Coronary artery (tissue), 2 donors: ENCODE measurements at places on chromosomes 13 and 19.

- no peak for DNase-seq
These were observed 7.6 kb downstream of the POU4F1 start for GRCh38 chr13:78595495-78596398.

DNA sequence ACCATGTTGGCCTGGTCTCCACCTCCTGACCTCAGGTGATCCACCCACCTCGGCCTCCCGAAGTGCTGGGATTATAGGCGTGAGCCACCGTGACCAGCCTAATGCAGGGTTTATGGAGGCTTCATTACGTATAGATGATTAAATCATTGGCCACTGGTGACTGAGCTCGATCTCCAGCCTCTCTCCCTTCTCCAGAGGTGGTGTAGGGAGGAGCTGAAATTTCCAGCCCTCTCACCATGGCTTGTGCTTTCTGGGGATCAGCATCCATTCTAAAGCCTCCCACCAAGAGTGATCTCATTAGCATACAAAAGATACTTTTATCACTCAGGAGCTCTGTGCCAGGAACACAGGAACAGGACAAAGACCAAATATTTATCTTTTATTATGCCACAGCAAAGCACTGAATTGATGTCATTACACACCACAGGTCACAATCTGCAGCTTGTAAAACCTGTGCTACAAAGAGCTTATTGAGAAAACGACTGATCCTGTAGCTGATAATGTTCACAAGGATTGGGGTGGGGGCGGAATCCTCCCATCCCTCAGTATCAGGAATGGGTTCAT lies 32.4 kb downstream of the RHPN2 start:
- DNase-seq = no peak

- DNase-seq = no peak
These were observed 2.5 kb upstream of the KEAP1 start for GRCh38 chr19:10505583-10506229.

- DNase-seq = no peak
These were observed 40.5 kb downstream of the COL4A1 start for GRCh38 chr13:110266431-110266809.

DNA sequence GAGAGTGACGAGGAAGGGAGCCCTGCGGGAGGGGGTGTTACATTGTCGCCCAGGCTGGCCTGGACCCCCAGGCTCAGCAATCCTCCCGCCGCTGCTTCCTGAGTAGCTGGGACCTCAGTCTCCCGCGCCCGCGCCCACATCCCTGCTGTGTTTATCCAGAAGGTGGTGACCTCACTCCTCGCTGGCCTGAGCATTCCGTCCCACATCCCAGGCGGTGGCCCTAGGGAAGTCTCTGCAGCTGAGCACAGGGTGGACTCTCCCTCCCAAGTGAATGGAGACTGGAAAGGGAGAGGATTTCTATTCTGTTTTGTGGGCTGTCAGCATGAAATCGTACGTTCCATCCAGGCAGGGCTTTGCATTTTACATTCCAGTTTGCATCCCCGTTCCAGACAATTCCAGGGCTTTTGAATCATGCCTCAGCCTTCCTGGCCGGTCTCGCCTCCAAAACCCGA lies 401 bp upstream of the ZNF765 start:
- peak; percentile 76 for DNase-seq

- DNase-seq = no peak
These were observed 9.6 kb downstream of the PLEKHG2 start for GRCh38 chr19:39422020-39422419.

- DNase-seq = no peak
These were observed 329.2 kb downstream of the LIG4 start for GRCh38 chr13:107886118-107886517.

GRCh38 chr13:98972059-98972458 lies 5.8 kb downstream of the DOCK9 start:
- DNase-seq = no peak

GRCh38 chr19:9130965-9131364 lies 4.2 kb upstream of the OR7G3 start:
- DNase-seq = no peak

GRCh38 chr13:49082653-49083536 lies 107.2 kb downstream of the FNDC3A start:
- no peak for DNase-seq

GRCh38 chr19:3936506-3937442 lies 3.9 kb downstream of the NMRK2 start:
- no peak for DNase-seq

- no peak for DNase-seq
These were observed 826.0 kb upstream of the PRR20A start for GRCh38 chr13:56314765-56315164.

DNA sequence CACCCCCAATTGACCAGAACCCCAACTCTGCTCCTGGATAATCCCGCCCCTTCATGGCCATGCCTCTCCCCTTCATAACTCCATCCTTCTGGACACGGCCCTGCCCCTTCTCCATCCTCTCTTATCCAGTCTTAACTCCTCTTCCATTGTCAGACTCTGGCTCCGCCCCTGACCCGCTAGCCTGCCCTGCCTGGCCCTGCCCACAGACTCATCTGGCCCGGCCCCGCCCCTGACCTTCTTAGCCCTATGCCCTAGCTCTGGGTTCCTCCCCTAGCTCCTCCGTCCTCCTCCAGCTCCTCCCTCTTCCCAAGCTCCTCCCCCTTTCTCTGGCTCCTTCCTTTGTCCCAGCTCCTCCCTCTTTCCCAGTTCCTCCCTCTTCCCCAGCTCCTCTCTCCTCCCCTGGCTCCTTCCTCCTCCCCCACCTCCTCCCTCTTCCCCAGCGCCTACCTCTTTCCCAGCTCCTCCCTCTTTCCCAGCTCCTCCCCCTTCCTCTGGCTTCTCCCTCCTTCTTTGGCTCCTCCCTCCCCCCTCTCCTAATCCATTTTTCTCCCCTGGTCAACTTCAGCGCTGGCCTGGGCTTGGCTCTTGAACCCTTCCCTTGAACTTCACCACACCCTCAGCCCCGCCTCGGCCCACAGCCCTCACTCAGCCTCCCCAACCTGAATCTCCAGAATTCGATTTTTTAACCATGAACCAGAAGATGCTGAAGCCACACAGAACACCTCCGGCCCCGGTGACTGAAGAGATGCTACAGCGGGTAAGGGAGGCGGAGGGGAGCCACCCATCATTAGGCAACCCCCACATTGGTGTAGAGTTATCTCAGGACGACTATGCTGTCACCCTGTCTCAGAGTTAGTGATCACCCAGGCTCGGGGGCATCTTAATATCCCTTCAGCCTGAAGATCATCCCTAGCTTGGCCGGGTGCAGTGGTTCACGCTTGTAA lies 9.2 kb upstream of the ZNF358 start:
- peak; percentile 87 for DNase-seq

- no peak for DNase-seq
These were observed 399.0 kb downstream of the PCDH9 start for GRCh38 chr13:66830940-66831716.

DNA sequence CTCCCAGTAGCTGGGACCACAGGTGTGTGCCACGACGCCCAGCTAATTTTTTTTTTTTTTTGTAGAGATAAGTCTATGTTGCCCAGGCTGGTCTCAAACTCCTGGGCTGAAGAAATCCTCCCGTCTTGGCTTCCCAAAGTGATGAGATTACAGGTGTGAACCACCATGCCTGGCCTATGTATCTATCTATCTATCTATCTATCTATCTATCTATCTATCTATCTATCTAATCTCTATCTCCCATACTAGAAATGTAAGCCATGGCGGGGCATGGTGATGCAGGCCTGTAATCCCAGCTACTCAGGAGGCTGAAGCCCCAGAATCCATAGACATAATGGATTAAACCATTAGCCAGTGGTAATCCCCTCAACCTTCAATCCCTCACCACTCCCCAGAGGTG lies 6.5 kb upstream of the SERTAD3 start:
- no peak for DNase-seq

DNA sequence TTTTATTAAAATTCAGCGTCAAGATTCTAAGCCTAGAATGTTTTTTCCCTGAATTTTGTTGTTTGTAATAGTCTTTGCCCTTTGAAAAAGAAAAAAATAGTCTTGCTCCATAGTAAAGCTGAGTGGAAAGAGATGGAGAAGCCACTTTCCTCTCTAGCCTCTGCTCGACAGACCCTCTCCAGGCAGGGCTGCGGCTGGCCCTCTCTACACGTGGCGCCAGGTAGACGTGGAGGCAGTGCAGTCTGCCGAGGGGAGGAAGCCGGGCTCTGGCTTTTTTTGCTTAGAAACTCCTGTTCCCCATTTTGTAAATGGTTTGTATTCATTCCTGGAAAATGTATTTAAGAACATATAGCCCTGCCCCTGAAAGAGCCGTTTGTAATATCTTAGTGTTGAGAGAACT lies 35.3 kb downstream of the MPHOSPH8 start:
- no peak for DNase-seq

- no peak for DNase-seq
These were observed 6.8 kb downstream of the LHFPL6 start for GRCh38 chr13:39596176-39596575.

DNA sequence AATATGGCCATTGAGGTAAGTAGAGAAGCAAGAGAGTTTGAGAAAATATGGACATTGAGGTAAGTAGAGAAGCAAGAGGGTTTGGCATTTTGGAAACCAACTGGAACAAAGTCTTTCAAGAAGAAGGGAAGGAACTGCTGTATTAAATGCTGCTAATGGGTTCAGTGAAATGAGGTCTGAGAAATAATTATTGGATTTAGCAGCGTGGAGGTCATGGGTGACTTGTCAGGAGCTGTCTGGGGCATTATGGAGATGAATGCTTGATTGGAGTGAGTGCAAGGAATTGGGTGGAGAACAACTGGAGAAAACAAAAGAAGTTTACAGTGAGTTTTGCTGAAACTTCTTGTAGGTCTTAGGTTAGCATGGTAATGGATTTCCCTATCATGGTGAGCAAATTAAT lies 232.3 kb downstream of the ATP8A2 start:
- DNase-seq = no peak

GRCh38 chr19:38032951-38033350 lies 125.9 kb downstream of the SIPA1L3 start:
- DNase-seq = no peak

- no peak for DNase-seq
These were observed 26.5 kb downstream of the ZNF607 start for GRCh38 chr19:37692956-37693620.
